NCI-H1436 (cell line): ENCODE measurements at places on chromosomes 7 and 10.

GRCh38 chr10:129369566-129369965 is 97.5 kb upstream of the MGMT start:
- no peak for DNase-seq

GRCh38 chr7:11237742-11238141 is 264.1 kb downstream of the PHF14 start:
- DNase-seq, result no peak

GRCh38 chr10:100104300-100104699 is 22.6 kb upstream of the CPN1 start:
- DNase-seq, result no peak

GRCh38 chr10:26737730-26738129 is 40.2 kb downstream of the PDSS1 start:
- no peak for DNase-seq

GRCh38 chr10:112812586-112812985 is 137.5 kb upstream of the TCF7L2 start:
- DNase-seq, result no peak

- no peak for DNase-seq
Observed at GRCh38 chr7:137992104-137992549, 9.8 kb downstream of the CREB3L2 start.

DNA sequence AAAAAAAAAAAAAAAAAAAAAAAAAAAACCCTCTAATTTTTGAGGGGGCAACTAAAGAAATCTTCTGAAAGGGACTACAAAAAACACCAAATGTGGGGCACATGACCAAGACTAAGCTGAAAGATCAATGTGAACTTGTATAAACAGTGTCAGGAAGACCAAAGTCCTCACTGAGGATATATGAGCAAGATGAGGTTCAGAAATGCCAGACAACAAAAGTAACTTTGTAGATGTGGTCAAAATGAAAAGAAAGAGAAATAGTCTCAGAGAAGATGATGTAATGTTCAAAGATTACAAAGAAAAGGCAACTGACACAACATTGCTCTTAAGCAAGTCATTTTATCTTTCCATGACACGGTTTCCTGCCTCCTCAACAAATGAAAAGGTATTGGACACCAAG is 48.7 kb upstream of the PTPRZ1 start:
- DNase-seq, result no peak

DNA sequence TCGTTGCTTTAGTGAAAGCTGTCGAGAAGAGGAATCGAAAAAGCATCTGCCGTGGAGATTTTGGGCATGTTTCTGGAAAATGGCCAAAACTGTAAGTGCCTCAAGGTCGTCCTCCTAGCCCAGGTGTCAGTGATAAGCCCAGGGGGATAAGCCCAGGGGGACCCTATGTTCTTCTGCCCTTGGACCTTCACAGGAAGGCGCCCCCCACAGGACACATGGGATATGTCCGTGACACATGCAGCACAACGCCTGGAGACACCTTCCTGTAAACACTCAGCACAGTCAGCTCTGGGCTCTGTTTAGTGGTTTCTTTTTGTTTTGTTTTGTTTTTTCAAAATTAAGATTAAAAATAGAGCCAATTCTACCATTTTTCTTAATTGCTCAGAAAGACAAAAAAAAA is 272.7 kb downstream of the KLF6 start:
- DNase-seq, result no peak

- no peak for DNase-seq
Observed at GRCh38 chr10:98790817-98791216, 344.1 kb upstream of the HPS1 start.

DNA sequence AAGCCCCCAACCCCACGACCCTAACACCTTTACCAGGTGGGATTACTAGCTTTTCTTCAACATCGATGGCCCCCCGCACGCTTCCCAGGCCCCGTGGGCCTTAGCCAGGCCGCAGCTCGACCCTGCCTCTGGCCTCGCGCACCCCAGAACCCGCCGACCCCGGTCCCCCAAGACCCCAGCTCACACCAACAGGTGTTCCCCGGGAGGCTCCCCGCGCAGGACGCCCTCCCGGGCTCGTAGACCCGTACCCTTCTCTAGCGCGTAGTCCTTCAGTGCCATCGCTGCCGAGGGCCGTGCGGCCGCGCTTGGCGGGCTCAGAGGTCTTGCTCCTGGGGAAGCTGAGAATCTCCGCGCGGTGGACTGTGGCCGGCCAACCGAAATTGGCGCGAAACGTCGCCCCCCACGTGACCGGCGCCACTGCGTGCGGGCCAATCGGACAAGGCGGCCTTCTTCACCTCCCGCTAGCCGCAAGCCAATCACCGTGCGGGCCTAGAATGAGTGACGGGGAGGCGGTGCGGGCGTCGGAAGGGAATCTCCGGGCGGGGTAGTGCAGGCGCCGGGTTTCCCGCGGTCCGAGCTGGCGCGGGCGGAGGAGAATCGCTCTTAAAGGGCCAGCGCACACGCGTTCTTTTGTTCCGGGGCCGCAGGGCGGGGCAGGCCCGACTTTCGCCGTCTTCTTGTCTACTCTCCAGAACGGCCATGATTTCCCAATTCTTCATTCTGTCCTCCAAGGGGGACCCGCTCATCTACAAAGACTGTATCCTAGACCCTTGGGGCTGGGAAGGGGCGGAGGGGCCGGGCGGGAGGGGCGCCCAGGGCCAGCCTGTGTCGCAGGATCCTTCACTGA is at the start of the genes AP4M1 and MCM7:
Gene AP4M1, plus strand, starts transcription at position 628 of the 847 bp plus-strand sequence. Its CDS starts 72 bp downstream, at position 700.
Gene MCM7, minus strand, starts transcription at position 382 of the 847 bp plus-strand sequence. Its CDS starts 103 bp downstream, at position 279.
- DNase-seq, result peak; percentile 98

GRCh38 chr10:132546567-132547420 is 9.2 kb downstream of the INPP5A start:
- DNase-seq, result no peak

DNA sequence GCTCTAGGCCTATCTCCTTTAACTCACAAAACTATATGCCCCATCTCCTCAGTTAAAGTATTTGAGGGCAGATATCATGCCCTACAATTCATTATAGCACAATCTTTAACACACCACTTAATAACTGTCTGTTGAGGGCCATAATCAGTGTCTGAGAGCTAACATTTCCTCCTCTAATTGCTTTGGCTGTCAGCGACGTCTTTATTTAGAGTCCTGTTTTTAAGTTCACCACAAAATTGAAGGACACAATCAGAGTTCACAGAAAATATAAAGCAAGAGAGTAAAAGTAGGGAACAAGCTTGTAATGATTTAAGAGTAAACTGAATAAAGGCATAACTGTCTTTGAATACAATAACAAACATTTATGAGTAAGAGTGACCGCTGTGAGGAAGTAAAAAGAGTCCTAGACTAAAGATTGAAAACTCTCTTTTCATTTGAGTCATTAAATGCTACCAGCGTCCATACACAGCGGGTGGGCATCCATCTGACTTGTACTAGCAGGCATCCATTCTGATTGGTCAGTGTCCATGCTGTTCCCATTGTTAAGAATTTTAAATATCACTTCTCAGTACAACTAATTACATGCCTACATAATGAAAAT is 38.4 kb upstream of the ABCB4 start:
- no peak for DNase-seq

GRCh38 chr7:33062782-33063443 is 337 bp upstream of the NT5C3A start:
- DNase-seq, result peak; percentile 92

GRCh38 chr7:80781561-80781979 is 137.3 kb downstream of the SEMA3C start:
- DNase-seq, result no peak

DNA sequence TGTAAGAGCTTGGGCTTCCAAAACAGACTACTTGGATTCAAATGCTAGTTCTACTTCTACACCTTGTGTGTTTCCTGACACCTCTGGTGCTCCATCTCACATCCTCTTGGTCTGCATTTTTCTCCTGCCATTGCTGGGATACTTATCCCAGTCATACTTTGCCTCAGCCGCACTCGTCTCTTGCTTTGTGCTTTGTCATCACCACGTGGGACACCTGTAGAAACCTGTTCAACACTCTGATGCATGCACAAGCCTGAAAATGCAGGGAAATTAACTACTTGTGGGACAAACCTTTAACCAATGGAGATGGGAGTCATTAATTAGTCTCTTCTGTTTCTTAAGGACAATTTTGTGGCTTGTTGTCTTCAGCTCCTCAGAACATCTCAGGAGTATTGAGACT is 94.2 kb upstream of the PHYHIPL start:
- no peak for DNase-seq

- no peak for DNase-seq
Observed at GRCh38 chr7:51278797-51279196, 37.8 kb downstream of the COBL start.

GRCh38 chr10:132397671-132398565 is 918 bp downstream of the PWWP2B start:
- no peak for DNase-seq

DNA sequence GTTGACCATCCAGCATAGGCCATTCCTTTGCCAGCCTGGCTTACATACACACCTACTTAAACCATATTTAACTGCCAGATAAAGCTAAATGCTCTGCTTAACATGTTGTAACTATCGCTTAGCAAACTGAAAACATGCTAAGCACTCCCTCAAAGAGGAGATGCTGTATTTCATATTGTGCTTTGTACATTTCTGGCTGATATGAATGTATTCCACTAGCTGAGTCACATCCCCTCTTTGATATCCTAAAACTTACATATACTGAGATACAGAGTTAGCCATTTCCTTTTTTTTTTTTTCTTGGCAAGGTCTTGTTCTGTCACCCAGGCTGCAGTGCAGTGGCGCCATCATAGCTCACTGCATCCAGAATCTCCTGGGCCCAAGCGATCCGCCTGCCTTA is 99.4 kb downstream of the TPST1 start:
- no peak for DNase-seq

DNA sequence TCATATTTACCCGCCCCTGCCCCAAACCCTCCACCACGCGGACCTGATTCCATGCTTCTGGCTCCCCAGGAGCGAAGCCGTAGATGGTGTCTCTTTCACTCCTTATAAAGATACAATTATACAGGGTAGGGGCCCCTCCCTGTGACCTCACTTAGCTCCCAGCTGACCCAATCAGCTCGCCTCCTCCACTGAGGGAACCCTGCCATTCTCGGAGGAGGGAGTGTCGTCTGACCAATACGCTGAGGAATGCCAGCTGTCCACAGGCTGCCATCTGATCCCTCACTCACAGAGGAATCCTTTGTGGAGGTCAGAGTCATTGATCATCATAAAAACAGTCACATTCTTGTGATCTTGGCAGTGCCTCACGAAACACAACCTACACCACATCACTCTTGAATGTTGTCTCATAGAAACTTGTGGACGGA is 67.5 kb upstream of the INSIG1 start:
- no peak for DNase-seq

GRCh38 chr7:104923010-104923421 is 91.0 kb upstream of the KMT2E start:
- DNase-seq, result peak; percentile 49

- no peak for DNase-seq
Observed at GRCh38 chr7:52260046-52260665, 775.3 kb upstream of the POM121L12 start.

GRCh38 chr7:12907774-12908173 is 220.3 kb downstream of the ARL4A start:
- no peak for DNase-seq

- DNase-seq, result no peak
Observed at GRCh38 chr7:20201380-20201779, 15.8 kb downstream of the MACC1 start.

DNA sequence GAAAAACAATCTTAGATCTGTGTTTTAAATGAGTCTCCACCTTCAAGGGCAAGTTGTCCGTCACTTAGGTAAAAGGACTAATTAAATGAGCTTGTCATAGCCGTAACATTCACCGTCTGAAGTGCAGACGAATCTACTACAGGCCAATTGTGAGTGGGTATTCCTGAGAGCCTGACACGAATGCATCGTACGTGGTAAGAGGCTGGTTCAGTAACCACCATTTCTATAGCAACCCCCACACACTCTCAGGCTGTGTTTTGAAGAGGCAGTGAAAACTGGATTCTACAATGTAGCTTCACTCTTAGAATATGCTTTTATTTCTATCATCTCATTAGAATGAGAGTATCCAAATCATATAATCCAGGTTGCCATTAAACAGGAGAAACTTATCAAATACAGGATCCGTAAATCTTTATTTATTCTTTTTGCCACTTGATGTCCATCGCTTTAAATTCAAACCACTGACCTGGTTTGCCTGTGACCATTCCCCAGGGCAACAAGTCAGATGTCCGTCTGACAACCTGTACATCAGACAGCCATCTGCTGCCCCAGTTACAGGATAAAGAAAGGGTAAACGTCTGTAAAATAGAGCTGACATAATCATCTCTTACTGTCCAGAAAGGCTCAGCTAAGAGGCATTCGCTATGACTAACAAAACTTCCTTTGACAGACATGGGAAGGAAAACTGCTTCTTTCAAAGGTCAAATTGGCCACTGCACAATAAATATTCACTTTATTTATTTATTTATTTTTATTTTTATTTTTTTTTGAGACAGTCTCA is 70.3 kb upstream of the NMT2 start:
- peak; percentile 36 for DNase-seq
